GM19239 (cell line): ENCODE measurements at places on chromosomes 5 and 9.
A peak's percentile ranks its signal among the peaks of the same experiment; 100 is the strongest.

- DNase-seq, result no peak
Observed at GRCh38 chr5:407051-407450, 35.9 kb upstream of the EXOC3 start.

GRCh38 chr9:97441729-97442128 lies 29.8 kb downstream of the TDRD7 start:
- DNase-seq, result no peak

- DNase-seq, result no peak
Observed at GRCh38 chr9:82513242-82513751, 524.7 kb downstream of the SPATA31D1 start.

GRCh38 chr9:37119360-37119759 lies 1.0 kb upstream of the ZCCHC7 start:
- no peak for DNase-seq

- no peak for DNase-seq
Observed at GRCh38 chr5:120452471-120452870, 11.6 kb upstream of the PRR16 start.

DNA sequence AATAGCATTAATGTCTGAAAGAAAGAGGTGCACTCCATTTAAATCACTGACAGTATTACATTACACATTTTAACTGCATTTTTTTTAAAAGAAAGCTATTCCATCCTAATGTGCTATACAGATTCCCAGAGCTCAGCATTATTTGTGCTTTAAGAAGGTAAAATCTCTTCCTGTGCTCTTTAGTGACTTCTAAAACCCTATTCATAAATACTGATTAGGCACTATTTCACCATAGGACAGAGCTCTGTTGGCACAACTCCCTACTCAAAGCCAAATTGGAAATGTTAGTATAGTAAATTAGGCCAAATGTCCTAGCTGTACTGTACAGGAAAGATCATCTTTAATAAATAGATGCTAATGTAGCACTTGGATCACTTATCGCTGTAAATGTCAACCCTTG lies 262.5 kb downstream of the TUSC1 start:
- DNase-seq, result no peak

DNA sequence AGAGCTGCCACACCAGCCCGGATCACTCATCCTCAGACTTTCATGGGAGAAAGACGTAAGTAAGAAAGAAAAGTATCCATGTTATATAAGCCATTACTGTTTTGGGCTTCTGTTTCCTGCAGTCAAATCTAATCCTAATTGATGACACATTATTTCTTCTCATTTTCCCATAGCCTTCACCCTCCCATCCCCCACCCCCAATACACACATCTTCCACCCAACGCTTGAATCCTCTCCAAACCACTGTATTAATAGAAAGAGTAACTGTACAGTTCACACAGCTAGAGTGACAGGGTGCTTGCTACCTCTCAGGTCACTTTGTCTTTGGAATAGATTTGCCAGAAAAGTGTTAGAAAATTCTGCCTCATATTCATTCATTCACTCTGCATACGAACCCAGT lies 69.3 kb upstream of the IL17B start:
- no peak for DNase-seq

DNA sequence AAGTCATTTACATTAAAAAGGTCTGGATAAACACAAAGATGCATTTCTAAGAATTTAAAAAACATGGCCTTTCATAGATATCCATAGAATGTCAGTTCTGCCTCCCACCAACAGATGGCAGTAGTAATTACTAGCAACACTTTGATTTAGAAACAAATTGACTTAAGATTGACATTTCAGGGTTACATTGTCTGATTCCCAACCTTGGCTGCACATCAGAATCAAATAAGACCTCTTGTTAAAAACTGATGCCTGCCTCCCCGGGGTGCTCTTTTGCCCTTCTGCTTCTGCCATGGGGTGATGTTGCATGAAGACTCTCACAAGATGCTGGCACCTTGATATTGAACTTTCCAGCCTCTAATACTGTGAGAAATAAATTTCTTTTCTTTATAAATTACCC lies 146.2 kb upstream of the GPR151 start:
- DNase-seq, result peak; percentile 4

DNA sequence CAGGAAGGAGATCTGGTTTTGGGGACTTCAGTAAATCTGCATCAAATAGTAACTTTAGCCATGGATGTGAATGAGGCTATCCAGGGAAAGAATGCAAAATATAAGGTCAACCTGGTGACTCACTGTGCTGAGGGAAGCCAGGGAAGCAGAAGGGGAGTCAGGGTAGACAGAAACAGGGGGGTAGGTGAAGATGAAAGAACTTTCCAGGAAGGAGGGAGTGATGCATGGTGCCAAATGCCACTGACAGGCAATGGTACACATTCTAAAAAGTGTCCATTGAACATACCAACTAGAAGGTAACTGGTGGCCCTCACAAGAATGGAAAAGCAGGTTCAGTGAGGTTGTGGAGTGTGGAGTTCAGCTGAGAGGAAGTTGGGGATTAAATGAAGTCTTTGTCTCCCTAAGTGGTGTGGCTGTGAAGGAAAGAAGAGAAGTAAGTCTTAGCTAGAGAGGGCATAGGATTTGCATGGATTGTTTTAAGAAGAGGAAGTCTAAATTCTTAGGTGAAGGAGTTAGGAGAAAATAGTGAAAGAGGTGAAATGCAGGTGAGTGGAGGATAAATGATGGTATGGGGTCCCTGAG lies 35.5 kb downstream of the PALM2AKAP2 start:
- DNase-seq, result no peak

- no peak for DNase-seq
Observed at GRCh38 chr9:15308511-15308910, 1.5 kb upstream of the TTC39B start.

DNA sequence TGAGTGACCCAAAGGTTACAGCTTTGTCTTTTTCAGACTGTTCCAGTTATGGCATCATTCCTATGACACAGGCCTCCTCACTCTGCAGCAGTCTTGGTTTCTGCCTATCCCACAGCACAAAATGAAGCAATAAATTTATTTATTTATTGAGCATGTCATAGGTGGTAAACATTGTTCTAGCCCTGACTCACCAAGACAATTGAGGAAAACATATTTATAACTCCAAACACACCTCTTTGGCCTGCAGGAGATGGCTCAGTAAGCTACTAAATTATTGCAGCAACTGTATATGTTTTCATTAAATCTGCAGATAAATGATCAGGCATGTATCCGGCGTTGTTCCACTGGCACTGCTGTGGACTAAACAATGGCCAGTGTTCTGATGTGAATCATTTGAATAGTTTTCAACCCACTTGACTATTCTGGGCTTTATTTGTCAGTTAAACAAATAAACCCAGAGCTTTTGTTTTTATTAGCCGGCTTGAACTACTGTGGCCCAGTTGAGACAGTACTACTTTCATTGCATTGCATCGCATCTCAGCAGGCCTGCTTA lies 83.2 kb downstream of the FOXD1 start:
- no peak for DNase-seq

DNA sequence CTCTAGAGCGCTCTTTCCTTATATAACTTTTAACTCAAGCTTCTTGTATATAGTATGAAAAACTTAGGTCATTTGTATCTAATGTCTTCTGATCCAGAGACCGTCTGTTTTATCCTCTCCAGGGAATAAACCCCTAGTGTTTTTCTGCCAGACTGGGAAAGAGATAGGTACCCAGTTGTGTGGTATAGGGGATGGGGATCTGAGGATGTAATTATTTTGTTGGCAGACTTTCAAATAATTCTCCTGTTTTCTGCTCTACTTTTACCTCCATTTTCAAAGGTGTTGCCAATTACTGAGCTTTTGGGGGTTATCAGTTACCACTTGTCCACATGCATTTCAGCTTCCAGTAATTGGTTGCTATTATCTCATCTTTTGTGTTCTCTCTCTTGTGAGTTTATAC lies 17.9 kb downstream of the CCDC171 start:
- no peak for DNase-seq

DNA sequence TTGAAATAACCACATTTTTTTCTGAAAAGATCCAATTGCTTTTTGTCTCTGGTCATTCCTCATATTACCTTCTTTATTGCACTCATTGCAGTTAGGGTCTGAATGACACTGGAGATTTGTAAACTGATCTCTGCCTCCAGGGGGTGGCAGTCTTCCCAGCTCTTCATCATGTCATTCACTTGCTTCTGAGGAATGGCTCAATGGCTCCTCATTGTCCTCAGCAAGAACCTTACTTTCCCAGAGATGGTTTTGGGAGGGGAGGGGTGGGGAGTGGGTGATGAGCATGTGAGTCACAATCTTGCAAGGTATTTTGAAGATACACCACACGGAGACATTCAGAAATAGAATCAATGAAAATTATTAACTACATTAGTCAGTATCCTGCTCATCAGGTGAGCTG lies 159.8 kb upstream of the GAS1 start:
- no peak for DNase-seq

DNA sequence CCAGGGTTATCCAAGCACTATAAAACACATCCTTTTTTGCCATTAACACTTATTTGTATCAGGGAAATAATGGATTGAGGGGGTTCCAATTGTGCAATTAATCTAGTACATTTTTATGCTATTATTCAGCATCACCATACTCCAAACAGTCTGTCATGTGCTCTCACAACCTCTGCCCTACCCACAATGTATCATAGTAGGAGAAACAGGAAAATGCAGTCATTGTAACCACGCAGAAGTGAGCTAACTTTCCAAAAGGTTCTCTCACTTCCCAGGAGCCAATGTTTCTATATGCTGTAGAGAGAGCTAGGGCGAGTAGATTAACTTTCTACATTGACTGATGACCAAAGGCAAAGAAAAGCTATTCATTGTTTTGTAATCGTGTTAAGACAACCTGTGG lies 29.8 kb downstream of the DAB2 start:
- DNase-seq, result no peak

- no peak for DNase-seq
Observed at GRCh38 chr5:132209901-132210545, 17.6 kb downstream of the P4HA2 start.

DNA sequence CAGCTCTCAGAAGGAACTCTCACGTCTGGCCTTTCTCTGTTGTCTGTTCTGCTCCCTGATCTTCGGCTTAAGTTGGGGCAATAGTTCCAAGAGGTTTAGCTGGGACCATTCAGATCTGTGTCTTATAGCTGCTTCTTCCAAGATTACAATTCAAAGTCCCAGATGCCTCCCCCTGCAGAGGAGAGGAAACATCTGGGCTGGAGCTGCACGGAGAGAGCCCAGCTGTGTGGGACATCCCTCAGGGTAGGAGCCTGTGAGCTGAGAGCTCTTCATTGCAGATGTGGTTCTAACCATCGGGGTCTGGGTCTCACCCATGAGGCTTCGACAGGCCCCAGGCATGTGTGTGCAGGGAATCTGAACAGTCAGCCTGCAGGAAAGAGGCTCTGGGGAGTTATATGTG lies 9.0 kb upstream of the PHF19 start:
- DNase-seq, result no peak

- DNase-seq, result no peak
Observed at GRCh38 chr5:166188501-166189325, 2102.7 kb upstream of the WWC1 start.

DNA sequence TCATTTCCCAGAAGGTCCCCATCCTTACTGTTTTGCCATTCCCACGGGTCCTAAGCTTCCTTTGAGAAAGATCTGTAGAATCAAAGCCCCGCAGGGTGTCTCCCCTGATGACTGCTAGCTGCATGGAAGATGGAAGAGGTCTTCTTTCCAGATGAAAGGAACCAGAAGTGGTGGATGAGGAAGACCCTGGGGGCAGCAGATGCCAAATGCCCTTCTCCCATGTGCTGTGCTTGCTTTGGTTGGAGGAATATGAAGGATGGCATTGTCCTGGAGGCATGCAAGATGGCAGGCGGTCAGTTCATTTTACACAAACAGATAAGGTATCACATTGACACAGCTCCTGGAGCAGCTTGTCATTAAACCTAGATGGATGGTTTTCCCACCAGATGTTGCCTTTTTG lies 25.8 kb upstream of the CER1 start:
- DNase-seq, result no peak

DNA sequence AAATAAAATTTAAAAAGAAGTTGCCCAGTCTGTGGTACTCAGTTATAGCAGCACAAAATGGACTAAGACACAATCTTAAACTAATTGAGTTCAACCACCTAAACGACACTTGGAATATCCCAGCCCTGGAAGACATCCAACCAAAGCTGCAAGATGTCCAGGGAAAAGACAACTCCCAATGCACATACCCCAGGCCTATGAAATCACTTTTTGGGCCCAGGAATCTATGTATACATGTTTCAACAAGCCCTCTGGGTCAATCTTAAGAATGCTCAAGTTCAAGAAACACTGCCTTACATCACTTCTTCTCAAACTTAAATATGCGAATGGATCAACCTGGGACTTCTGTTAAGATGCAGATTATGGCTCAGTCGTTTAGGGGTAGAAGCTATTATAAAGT lies 148.6 kb downstream of the ELAVL2 start:
- no peak for DNase-seq

DNA sequence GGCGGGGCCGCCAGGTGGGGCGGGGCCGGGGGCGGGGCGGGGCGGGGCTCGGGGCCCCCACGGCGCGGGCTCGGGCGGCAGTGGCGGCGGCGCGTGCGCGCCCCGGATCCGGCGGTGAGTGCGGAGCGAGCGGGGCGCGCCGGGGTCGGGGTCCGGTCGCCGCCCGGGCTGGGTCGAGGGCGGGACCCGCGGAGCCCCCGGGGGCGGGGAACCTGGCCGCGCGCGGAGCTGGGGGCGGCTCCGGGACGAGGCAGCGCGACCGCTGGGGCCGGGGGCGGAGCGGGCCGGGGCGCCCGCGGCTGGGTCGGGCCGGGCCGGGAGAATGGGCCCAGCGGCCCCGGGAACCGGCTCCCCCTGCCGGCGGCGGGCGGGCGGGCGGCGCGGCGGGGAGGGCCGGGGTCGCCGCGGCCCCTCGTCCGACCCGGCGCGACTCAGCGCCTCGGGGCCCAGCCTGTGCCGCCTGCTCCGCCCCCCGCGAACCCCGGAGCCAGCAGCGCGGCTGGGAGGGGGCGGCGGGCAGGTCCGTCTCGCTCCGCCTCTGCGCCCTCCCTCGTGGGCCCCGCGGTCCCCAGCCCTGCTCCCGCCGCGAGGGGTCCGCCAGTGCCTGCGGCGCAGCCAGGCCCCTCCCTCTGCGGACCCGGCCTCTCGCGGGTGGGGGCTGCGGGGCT lies 3.1 kb downstream of the EGFL7 start:
- no peak for DNase-seq

GRCh38 chr5:98783051-98783649 lies 9.7 kb downstream of the RGMB start:
- DNase-seq, result no peak

GRCh38 chr5:138275379-138275782 lies 960 bp upstream of the GFRA3 start:
- no peak for DNase-seq

GRCh38 chr5:65268525-65268924 lies 213.2 kb downstream of the ADAMTS6 start:
- DNase-seq, result no peak

GRCh38 chr5:95557841-95558240 lies 2.9 kb downstream of the ARSK start:
- DNase-seq, result no peak
